ENCODE measurements at places on chromosomes 2 and 18.

DNA sequence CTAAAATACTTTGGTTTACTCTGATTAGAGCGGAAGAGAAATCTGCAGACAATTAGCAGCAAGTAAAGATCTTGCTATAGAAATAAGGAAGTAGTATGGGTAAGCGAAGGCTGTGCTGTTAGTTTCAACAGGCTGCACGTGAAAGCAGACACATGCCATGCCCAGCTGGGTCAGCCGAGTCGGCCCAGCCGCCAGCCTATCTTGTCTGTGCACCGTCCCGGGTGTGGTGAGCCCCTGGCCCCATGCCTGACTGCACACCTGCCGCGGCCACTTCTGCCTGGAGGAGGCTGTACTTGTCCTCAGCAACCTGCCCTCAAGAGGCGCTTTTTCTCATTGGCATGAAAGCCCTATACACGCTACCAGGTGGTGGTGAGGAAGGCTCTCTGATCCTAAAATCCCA, 185.5 kb downstream of the SEPTIN10 start:
- no peak for DNase-seq

GRCh38 chr2:29053223-29053622, 21.1 kb downstream of the PCARE start:
- DNase-seq, result no peak

DNA sequence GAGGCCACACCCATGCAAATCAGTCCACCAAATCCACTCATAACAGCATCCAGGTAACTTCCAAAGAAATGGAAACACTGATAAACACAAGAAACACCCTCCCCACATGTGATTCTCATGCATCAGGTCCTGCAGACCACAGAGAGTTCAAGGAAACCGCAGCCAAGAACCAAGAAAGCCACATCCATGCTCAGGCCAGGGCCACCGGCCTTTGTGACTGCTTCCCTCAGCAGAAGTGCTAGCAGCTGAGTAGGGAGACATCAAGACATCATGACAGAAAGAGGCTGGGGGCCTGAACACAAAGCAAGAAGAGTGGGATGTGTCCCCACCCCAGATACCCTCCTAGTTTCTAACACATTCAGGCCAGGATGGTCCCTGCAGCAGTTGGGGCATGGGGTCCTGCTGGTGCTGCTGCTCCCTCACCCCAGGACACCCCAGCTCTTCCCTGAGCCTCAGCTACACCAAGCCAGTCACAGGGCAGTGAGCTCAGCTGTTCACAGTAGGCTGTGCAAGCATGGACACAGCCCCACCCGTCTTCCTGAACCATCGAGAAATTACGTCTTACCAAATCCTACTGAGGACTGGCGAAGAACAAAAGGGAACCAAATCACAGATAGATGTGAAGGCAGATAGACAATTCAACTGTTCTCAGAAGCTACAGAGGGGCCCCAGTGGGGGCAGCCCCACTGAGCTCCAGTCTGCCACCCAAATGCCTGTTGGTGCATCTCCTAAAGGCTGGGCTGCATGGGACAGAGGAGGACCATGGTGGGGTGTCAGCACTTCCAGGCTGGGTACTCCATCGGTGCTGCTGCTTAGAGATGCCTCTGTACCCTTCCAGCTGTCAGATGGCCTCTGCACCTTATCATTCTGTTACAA, 60.9 kb downstream of the HDAC4 start:
- DNase-seq, result no peak

DNA sequence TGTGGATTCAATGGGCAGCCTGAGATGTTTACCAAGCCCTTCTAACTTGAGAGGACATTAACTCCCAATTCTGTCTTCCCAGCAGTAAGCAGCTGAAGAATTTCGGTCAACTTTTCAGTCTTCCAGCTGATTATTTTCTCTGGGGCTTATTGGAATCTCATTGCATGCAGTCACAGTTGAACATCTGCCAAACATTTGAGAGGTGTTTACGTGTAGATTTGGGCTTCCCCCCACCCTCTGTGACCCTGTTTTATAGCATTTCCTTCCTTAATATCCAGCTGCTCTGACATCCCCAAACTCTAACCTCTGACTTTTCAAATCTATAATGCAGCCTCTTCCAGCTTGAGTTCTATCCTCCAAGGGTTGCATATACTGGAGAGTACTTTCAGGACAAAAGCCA, 16.5 kb upstream of the VIT start:
- DNase-seq, result no peak

DNA sequence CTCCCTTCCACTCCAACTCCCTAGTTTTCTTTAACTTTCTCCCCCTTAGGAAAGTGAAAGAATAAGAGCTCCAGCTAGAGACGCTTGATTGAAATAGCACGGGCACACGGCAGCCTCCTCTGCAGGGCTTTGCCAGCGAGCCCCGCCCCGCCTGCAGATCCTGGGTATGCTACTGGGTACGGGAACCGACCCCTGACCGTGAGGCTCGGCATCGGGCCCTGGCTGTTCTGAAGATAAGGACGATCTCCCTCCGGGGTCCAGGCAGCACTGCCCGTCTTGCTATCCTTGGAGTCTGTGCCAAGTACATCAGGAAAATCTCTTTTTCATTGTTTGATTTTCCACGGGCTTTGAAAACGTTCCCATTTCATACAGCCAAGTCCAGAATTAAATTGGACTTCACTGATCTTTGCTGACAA, 284.5 kb downstream of the MTX2 start:
- peak; percentile 79 for DNase-seq

DNA sequence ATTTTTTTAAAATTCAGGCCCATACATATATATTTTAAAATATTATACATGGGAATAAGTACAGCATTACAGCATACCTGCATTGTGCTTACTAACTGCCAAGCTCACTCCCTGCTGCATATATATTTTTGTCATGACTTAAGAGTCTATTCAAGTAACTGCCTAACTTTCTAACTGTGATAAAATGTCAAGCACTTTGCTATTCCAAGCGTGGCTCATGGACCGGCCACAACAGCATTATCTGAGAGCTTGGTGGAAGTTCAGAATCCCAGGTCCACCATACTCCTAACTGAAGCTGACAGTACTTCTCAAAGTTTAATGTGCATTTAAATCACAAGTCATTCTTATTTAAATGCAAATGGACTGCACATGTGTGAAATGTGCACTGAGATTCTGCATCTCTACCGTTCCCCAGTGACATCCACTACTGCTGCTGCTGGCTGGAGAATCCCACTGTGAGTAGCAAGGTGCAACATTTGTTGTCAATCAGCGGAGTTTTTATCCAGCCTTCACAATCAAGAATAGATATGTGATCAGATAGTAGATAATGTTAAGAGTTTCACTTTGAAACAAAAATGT, 79.1 kb downstream of the DYM start:
- DNase-seq, result no peak

- DNase-seq, result no peak
Measured at GRCh38 chr2:33791625-33792024, 192.5 kb upstream of the FAM98A start.

GRCh38 chr2:107362993-107363392, 463.7 kb upstream of the RGPD4 start:
- no peak for DNase-seq

DNA sequence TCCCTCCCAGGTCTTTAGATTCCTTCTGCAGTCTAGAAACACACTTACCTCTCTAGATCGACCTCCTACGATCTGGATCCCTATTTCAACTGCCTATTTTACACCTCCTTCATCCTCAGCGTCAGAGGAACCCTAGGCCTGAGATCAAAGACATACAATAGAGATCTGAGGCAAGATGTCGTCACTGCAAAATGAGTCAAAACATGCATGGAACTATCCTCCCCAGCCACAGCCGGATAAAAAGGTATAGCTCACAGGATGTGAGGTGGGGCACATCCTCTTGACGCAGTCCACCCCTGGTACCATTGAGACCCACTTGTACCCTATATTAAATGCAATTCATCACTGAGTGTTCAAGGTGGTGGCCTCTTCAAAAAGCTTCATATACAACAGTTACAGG, 63.7 kb upstream of the DNAJC10 start:
- DNase-seq, result no peak

DNA sequence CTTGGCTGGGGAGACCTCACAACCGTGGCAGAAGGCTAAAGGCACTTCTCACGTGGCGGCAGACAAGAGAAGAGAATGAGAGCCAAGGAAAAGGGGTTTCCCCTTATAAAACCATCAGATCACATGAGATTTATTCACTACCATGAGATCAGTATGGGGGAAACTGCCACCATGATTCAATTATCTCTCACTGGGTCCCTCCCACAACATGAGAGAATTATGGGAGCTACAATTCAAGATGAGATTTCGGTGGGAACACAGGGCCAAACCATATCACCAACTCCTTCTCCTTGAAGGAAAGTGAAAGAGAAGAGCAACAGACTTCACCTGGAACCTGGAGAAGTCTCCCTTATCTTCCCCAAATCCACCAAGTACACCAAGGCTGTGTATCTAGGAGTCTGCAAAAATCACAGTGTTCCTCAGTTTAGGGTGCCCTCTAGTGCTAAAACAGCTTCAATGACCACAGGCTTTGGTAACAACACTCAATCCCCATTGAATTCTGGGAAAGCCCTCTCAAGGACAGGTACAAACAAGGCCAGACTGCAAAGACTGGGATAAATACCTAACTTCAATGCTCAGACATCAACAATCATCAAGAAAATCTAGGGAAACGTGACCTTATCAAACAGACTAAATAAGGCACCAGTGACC, 148.8 kb upstream of the SRD5A2 start:
- DNase-seq, result no peak

- no peak for DNase-seq
Measured at GRCh38 chr2:216534809-216535208, 36.2 kb downstream of the RPL37A start.

- DNase-seq, result no peak
Measured at GRCh38 chr2:65019010-65019409, 29.8 kb downstream of the SLC1A4 start.
